ENCODE measurements at places on chromosomes 13 and 19. TPM values are rescaled to one million over a fixed set of nuclear protein-coding genes. Genes with fewer than 3 reads are reported as not detected.

DNA sequence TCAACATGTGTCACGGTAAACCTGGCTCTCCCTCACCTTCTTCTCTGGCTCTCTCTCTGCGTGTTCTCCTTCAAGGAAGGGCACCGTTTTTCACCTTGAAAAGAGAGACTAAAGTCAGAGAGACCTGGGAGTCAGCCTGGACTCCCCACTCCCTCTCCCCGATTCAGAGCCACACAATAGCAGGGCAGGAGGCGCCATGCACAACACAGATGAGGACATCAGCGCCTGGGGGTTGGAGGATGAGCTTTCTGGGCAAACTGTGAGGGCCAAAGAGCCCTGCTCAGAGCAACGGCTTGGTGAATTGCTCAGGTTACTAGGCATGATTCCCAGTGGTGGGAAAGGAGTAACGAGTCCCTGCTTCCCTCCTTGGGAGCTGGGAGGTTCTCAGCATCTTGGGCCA is 32.3 kb downstream of the HSPH1 start:
- H3K4me3 ChIP-seq, result no peak overlapping the region
- H3K36me3 ChIP-seq, result no peaks in the 10 kb centered on the region
- H3K4me1 ChIP-seq, result no peaks in the 10 kb centered on the region
- no peaks in the 10 kb centered on the region for H3K27me3 ChIP-seq
- no peak for DNase-seq

DNA sequence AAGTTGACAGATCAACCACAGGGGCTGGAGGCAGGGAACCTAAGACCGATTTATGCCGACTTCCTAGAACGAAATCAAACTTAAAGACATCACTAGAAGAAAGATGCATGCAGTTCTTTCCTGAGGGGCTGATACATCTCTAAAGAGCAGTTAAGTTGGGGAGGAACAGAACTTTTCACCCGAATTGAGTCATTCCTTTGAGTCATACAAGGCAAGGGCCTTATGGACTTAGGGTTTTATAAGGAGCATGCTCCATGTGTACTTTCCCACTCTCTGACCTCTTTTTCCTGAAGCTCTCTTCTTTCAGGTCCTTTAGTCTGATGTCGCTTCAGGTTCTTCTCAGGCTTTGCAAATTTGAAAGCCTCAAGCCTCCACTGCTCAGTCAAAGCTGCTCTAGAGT is 7.9 kb upstream of the FBXL3 start:
- no peaks in the 10 kb centered on the region for H3K27me3 ChIP-seq
- DNase-seq, result no peak
- no peaks in the 10 kb centered on the region for H3K36me3 ChIP-seq
- no peaks in the 10 kb centered on the region for H3K4me1 ChIP-seq

- H3K27me3 ChIP-seq, result peaks cover 14% of the 10 kb centered on the region
- no peak for DNase-seq
- no peak overlapping the region for H3K4me3 ChIP-seq
- H3K4me1 ChIP-seq, result peaks cover 3% of the 10 kb centered on the region
Measured at GRCh38 chr19:53876651-53877224, 5.3 kb upstream of the PRKCG start.

DNA sequence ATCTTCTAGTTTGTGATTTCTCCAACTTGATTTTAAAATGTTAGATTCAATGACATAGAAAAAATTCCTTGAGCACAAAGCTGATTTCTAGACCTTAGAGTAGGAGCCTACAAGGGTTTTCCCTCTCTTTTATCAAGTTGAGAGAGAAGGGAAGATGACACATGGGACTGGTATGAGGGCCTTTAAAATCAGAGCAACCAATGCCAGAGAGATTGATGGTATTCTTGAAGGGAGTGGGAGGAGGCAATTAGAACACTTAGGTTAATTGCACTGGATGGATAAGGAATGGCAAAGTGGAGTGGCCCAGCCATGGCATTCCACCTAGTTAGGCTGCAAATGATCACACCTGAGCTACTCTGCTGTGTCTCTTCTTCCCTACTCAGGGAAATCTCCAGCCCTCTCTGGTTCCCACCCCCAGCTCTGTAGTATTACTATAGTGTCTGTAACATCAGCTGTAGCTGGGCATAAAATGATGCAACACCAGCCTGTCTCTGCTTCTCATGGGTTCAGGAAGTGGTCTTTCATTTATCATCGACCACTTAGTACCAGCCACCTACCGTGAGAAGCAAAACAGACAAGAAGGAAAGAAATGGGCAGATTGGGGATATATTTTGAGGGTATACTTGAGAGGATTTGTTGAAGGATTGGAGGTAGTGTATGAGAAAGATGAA is 333.6 kb downstream of the DLEU7 start:
- H3K27me3 ChIP-seq, result no peaks in the 10 kb centered on the region
- H3K4me1 ChIP-seq, result peaks cover 8% of the 10 kb centered on the region
- no peak for DNase-seq
- no peak overlapping the region for H3K4me3 ChIP-seq
- H3K36me3 ChIP-seq, result no peaks in the 10 kb centered on the region

DNA sequence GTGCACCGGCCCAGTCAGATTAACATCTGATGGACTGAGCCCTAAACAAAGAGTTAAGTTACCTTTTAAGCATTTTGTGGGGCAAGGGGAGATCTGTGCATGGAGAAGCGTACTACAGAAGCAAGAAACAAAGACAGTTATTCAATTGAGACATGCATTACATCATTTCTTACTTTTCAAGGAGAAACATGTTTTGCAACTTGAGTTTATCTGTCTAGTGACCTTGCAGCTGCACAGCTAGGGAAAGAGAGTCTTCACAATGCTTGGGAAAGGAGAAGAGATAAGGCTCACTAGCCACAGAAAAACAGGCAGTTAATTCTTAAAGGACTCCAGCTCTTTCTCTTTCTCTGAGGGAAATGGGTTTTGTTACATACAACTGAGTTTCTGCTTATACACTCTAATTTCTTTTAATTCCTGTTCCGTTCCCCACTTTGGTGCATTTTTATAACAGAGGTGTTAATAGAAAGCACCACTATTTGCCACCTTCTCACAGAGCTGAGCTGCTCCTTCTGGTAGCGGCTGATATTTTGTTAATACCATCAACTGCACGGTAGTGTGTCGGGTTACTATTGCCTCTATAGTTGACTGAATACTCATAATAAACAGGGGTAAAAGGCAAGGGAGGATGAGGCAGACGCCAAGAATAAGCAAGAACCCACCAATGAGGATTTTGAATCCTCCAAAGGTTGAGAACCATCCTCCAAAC is 55.9 kb downstream of the ZNF431 start:
- no peaks in the 10 kb centered on the region for H3K27me3 ChIP-seq
- H3K36me3 ChIP-seq, result no peaks in the 10 kb centered on the region
- H3K4me1 ChIP-seq, result no peaks in the 10 kb centered on the region
- no peak for DNase-seq
- H3K4me3 ChIP-seq, result no peak overlapping the region
- no peak overlapping the region for H3K27ac ChIP-seq

DNA sequence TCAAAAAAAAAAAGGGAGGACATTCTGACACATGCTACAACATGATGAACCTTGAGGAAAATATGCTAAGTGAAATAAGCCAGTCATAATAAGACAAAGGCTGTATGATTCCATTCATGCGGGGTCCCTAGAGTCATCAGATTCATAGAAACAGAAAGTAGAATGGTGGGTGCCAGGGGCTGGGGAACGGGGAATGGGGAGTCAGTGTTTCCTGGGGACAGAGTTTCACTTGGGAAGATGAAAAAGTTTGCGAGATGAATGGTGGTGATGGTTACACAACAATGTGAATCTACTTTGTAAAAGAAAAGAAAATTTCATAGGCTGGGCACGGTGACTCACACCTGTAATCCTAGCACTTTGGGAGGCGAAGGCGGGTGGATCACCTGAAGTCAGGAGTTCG is 6.1 kb upstream of the CLEC4G start:
- H3K27me3 ChIP-seq, result no peaks in the 10 kb centered on the region
- H3K4me3 ChIP-seq, result no peak overlapping the region
- H3K27ac ChIP-seq, result no peak overlapping the region
- DNase-seq, result no peak
- no peaks in the 10 kb centered on the region for H3K4me1 ChIP-seq
- H3K36me3 ChIP-seq, result no peaks in the 10 kb centered on the region

The PLEKHA4 gene
- 22.9 TPM for polyA plus RNA-seq

The PSMC4 gene
- 113 TPM for polyA plus RNA-seq

The OR10H1 gene
- polyA plus RNA-seq, result not detected

The FFAR2 gene
- not detected for polyA plus RNA-seq

The NRTN gene
- polyA plus RNA-seq, result 5.8 TPM

DNA sequence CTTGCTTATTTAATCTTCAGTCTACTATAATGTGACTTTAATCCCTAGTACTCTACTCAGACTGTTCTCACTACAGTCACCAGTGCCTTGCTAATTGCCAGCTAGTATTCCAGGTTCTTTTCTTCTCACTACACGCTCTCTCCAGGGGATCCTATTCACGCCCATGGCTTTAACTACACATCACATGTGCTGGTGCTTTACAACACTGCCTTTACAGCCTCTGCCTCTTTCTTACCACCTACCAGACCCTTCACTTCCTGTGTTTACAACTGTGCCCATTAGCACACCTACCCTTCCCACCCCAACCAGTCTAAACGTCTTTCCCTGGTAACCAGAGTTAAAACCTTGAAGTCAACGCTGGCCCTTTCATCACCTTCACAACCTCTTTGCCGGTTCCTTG is 249.5 kb downstream of the DNAJC15 start:
- DNase-seq, result no peak
- H3K36me3 ChIP-seq, result no peaks in the 10 kb centered on the region
- no peaks in the 10 kb centered on the region for H3K27me3 ChIP-seq
- no peak overlapping the region for H3K4me3 ChIP-seq
- no peak overlapping the region for H3K27ac ChIP-seq

The SIGLECL1 gene
- not detected for polyA plus RNA-seq

DNA sequence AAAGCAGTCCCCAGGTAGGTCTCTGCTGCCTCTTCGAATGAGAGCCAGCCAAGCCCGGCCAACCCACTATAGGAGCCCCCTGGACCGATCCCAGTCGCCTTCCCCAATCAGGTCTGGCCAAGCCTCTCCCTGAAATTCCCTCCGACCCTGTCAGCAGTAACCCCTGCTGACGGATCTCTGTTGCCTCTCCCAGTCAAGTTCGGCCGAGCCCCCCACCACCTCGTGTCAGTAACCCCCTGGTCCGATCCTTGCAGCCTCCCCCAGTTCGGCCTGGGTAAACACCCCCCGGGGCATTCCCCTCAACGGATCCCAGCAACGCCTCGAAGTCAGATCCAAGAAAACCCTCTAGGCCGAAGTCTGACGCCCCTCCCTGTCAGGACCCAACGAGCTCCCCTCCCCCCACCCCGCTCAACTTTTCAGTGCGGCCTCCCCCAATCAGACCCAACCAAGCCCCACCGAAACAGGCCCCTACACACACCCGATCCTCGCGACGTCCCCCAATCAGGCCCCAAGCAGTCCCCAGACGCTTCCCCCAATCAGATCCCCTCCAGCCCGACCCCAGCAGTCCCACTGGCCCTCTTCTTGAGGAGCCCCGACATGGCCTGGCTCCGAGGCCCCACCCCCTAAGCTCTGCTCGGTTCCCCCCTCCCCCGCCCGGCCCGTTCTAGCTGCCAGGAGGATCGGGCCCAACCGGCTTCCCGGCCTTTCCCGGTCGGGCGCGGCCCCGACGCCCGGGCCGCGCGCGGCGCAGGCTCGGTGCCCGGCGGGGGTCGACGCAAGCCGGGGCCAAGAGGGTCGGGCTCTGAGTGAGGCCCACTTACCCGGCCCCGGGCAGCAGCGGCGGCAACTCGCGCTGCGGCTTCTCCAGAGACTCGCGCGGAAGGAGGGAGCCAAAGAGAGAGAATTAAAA is 1.8 kb downstream of the TNPO2 start:
- peaks cover 4% of the 10 kb centered on the region for H3K36me3 ChIP-seq
- peak overlapping the region; percentile 89 for H3K27ac ChIP-seq
- peak; percentile 81 for DNase-seq
- peaks cover 14% of the 10 kb centered on the region for H3K4me1 ChIP-seq

- H3K4me1 ChIP-seq, result peaks cover 29% of the 10 kb centered on the region
- H3K27me3 ChIP-seq, result no peaks in the 10 kb centered on the region
- no peak overlapping the region for H3K27ac ChIP-seq
- no peak overlapping the region for H3K4me3 ChIP-seq
- DNase-seq, result no peak
Measured at GRCh38 chr19:8458380-8458779, 13.6 kb downstream of the HNRNPM start.

- no peak overlapping the region for H3K4me3 ChIP-seq
- no peaks in the 10 kb centered on the region for H3K27me3 ChIP-seq
- no peaks in the 10 kb centered on the region for H3K4me1 ChIP-seq
Measured at GRCh38 chr13:84931264-84931663, 868.0 kb downstream of the SLITRK6 start.

The SOHLH2 gene
- polyA plus RNA-seq, result 0.17 TPM

The FBL gene
- polyA plus RNA-seq, result 155 TPM

DNA sequence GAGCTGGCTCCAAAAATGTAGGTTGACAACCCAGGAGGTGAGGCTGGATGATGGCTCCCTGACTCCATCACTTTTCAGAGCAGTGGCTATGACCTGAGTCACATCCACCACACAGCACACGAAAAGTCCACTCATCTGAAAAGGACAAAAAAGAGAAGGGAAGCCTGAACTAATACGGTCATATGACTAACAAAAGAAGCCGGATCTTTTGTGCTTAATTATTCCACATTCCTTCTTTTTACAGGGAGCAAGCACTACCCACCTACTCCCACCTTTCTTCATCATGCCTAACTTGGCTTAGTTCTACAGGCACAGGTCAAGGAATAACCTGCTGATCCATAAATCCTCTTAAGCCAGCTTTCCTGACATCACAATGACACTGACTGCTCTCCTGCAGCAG is 601.3 kb upstream of the MIR17HG start:
- H3K36me3 ChIP-seq, result no peaks in the 10 kb centered on the region
- no peaks in the 10 kb centered on the region for H3K4me1 ChIP-seq
- no peak for DNase-seq
- no peaks in the 10 kb centered on the region for H3K27me3 ChIP-seq
- H3K4me3 ChIP-seq, result no peak overlapping the region

GRCh38 chr13:98992355-98992754 is 14.5 kb upstream of the DOCK9 start:
- no peaks in the 10 kb centered on the region for H3K36me3 ChIP-seq
- no peak overlapping the region for H3K4me3 ChIP-seq
- no peaks in the 10 kb centered on the region for H3K27me3 ChIP-seq
- H3K27ac ChIP-seq, result no peak overlapping the region

GRCh38 chr13:113232208-113233003 is 23.0 kb downstream of the CUL4A start:
- no peak overlapping the region for H3K4me3 ChIP-seq
- no peak for DNase-seq
- H3K27me3 ChIP-seq, result no peaks in the 10 kb centered on the region
- peaks cover 3% of the 10 kb centered on the region for H3K4me1 ChIP-seq
- H3K27ac ChIP-seq, result no peak overlapping the region

The LGALS7B gene
- 3.7 TPM for polyA plus RNA-seq

DNA sequence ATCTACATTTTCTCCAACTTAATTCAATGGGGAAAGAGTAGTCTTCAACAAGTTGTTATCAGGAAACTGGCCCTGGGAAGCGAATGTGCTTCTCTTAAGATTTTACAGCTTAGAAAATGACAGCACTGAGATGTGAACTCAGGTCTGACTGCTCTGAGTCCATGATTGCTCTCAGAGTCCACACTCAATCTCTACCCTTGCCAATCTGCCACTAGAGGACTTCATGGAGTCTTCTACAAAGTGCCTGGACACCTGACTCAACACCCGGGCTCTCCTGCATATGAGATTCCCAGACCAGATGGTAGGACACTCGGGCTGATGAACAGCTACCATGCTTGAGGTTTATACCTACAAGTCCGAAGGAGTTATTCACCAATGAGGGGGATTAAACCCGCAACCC is 74.8 kb downstream of the ABCC4 start:
- H3K27me3 ChIP-seq, result no peaks in the 10 kb centered on the region
- peak overlapping the region; percentile 15 for H3K27ac ChIP-seq
- H3K36me3 ChIP-seq, result no peaks in the 10 kb centered on the region
- H3K4me1 ChIP-seq, result no peaks in the 10 kb centered on the region
- H3K4me3 ChIP-seq, result no peak overlapping the region

Measured in kidney (tissue), 22 donors.